Activated CD4-positive, alpha-beta T cell treated with anti-CD3 and anti-CD28 coated beads for 4 hours (primary cell): ENCODE measurements at places on chromosomes 5 and 9.

- no peak for DNase-seq
These were observed 711.4 kb downstream of the MTRR start for GRCh38 chr5:8580298-8580697.

- no peak for DNase-seq
These were observed 13.6 kb upstream of the LMNB1 start for GRCh38 chr5:126763371-126763770.

DNA sequence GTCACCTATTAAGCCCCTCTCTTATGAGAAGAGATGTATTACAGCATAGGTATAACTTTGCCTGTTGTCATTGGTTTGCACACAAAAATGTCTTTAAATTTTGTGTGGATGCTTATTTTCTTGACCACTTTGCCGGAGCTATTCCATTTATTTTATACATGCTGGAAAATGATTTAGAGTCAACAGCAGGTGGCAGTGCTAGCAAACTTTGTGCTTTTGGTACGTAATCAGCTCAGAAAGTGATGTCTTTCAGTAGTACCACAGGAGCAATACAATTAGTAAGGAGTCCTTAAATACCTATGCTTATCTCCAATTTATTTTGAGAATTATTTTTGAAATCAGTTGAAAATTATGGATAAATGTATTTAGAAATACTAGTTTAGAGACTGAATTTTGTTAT, 19.8 kb upstream of the NUDT12 start:
- DNase-seq, result no peak

GRCh38 chr5:172902497-172903472, 56.4 kb upstream of the RPL26L1 start:
- no peak for DNase-seq

DNA sequence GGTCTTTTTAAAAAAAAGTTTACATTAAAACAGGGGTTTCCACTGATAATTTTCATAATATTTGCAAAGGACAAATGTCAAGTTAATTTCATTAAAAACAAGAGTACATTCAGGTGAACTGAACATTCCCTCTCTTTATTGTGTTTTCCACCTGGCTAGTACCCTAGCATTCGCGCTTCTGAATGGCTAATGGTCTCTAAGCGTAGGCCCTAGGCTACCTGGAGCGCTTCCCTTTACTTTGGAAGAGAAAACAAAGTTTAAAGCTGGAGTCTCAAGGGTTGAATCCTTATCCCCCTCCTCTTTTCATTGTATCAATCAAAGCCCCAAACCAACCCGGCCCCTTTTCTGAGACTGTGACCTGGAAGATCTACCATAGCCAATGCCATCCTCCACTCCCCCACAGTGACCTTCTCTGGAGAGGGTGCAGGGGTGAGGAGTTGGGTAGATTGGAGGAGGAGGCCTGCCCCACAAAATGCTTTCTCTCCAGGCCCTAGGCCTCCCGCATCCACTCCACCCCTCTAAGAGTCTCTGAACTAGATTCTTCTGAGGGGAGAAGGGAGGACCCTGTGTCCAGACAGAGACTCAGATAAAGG, 73.3 kb upstream of the TBCA start:
- no peak for DNase-seq

GRCh38 chr9:68530618-68531017, 10.1 kb downstream of the TMEM252 start:
- DNase-seq, result no peak

- DNase-seq, result no peak
These were observed 199.3 kb downstream of the SGCD start for GRCh38 chr5:156526081-156526925.

- no peak for DNase-seq
These were observed 29.3 kb upstream of the CPEB4 start for GRCh38 chr5:173858670-173859407.

DNA sequence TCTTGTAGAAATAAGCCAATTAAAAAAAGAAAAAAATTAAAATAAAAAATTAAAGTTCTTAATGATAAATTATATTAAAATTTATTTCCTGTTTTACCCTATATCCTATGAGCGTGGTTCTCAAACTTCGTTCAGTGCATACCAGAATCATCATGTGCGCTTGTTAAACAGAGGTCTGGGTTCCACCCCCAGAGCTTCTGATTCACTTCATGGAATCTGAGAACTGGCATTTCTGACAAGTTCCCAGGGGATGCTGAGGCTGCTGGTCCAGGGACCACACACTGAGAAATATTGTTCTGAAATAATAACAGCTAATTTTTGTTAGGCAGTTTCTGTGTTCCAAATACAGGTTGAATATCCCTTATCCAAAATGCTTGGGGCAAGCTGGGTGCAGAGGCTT, 79.3 kb downstream of the TMC1 start:
- DNase-seq, result no peak
